Thoracic aorta (tissue), 2 donors: ENCODE measurements at places on chromosomes 3 and 15. TPM values are rescaled to one million over a fixed set of nuclear protein-coding genes. Genes with fewer than 3 reads are reported as not detected.
A peak's percentile ranks its signal among the peaks of the same experiment; 100 is the strongest.

The SYNPR gene
- total RNA-seq: not detected

The GNAT1 gene
- 0.54 TPM for total RNA-seq

DNA sequence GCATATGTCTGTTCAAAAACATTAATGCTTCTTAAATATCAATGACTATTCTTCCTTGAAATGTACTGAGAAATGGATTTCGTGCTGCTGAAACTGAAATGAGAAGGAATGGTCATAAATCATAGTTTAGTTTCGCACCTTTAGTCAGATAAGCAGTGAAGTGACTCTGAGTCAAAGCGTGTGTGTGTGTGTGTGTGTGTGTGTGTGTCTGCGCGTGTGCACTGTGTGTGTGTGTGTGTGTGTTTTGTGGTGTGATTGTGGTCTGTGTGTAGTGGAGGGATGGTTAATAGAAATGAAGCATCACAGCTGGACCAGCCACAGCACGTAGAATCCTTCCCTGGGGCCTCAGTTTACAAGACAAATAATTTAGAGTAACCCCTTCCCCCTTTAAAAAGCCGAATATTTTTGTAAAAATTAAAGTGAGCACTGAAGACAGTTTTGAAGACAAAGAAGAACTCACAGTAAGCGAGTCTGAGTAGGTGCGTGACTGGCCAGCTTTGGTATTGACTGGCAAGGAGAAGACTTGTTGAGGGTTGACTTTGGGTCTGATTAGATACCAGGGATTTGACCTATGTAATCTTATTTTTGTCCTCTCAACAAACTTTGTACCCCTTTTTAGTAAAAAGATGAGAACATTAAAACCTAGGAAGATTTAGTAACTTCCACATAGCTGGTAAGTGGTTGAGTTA lies 202.0 kb upstream of the IL12A start:
- H3K4me3 ChIP-seq: no peak overlapping the region
- H3K27ac ChIP-seq: peak overlapping the region; percentile 71
- H3K27me3 ChIP-seq: no peaks in the 10 kb centered on the region
- peaks cover 92% of the 10 kb centered on the region for H3K4me1 ChIP-seq
- no peak for DNase-seq

DNA sequence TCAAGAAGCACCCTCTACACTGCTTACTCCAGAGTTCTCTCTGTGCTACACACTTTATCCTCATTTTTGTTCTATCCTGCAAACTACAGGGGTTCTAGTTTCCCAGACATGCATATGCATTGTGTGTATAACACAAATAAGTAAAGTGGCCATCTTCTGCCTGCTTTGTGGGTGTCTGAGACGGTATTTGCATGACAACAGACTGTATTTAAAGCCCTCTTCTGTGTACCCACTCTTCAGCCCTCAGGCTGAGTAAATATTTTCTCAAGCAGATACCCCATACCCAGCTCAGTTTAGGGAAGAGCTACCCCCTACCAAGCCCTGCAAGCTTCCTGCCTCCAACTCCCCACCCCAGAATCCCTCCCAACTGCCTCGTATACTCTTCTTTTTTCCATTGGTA lies 31.7 kb downstream of the SYNPR start:
- H3K36me3 ChIP-seq: no peaks in the 10 kb centered on the region
- no peaks in the 10 kb centered on the region for H3K27me3 ChIP-seq

GRCh38 chr3:177460047-177460446 lies 262.8 kb upstream of the TBL1XR1 start:
- peak overlapping the region; percentile 1 for H3K4me3 ChIP-seq
- DNase-seq: no peak
- H3K27me3 ChIP-seq: no peaks in the 10 kb centered on the region

- H3K4me1 ChIP-seq: no peaks in the 10 kb centered on the region
- no peak overlapping the region for H3K4me3 ChIP-seq
Measured at GRCh38 chr3:142993958-142994442, 7.4 kb upstream of the U2SURP start.

DNA sequence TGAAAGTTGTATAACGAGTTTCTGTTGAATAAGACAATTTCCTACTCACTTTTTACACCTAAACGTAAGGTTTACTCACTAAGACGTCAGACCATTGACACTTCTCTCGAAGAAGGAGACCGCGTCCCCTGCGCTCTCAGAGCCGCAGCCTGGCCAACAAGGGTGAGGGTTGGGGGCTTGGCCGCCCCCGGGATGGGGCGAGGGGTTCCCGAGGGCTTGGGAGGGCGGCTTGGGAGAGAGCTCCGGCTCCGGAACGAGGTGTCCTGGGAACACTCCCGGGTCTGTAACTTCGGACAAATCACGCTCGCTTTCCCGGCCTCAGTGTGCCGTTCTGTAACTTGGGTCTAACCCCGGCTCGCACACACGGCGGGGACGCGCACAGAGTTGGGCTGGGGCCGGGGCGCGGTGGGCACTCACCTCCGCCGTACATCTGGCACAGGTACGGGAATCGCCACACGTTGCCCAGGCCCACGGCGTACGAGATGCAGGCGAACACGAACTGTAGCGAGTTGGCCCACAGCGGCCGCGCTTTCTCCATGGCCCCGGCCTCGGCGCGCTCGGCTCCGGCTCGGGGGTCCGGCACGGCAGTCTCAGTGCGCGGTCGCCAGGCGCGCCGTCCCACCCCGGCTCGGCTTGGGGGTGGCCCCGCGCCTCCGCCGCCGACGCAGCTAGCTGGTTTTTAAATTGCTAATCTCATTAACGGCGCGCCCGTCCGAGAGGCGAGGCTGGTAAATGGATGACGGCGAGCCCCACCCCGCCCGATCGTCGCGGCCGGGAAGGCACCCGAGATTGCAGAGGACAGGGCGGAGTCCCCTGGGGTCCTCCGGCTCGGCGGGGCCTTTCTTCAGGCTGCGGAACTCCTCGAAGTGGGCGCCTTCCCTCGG lies at the start of gene SLC6A20:
SLC6A20 (minus strand) TSS at position 655 of the 884 bp plus-strand sequence; CDS start at position 538, 117 bp downstream.
- H3K4me1 ChIP-seq: peaks cover 9% of the 10 kb centered on the region
- H3K27me3 ChIP-seq: peaks cover 18% of the 10 kb centered on the region
- H3K36me3 ChIP-seq: no peaks in the 10 kb centered on the region
- DNase-seq: no peak
- H3K4me3 ChIP-seq: peak within 1 kb of the TSS; percentile 65
